ENCODE measurements at places on chromosomes 3 and 15.

DNA sequence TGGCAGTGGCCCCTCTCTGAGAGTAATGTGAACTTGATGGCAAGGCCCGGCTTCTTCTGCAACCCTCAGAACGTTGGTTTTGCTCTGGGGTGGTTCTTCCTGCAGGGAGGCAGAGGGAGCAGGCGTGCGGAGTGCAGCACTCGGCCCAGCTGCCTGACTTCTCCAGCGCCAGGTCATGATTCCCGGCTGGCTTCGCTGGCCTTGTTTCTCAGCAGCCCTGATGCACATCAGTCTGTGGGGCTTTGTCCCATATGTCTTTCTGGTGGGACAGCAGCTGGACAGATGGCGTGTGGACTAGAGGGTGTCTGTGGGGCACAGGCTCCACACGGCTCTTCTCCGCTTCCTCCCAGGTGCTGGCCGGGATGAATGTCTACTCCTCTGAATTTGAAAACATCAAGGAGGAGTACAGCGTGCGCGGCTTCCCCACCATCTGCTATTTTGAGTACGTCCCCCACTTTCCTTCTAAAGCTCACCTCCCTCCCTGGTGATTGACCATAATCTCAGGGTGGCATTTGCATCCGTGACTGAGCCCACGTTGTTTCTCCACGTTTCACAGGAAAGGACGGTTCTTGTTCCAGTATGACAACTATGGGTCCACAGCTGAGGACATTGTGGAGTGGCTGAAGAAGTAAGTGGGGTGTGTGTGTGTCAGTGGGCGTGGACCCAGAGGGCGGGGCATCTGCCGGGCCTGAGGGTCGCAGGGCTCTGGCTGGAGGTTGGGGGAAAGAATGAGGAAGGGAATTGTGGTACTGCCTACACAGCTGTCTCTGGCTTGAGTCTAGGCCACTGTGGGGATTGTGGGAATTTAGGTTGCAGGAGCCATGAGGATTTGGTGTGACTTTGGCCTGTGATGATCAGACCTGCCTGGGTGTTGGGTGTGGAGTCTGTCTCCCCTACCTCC lies 57.1 kb downstream of the PDIA5 start:
- no peak for DNase-seq

DNA sequence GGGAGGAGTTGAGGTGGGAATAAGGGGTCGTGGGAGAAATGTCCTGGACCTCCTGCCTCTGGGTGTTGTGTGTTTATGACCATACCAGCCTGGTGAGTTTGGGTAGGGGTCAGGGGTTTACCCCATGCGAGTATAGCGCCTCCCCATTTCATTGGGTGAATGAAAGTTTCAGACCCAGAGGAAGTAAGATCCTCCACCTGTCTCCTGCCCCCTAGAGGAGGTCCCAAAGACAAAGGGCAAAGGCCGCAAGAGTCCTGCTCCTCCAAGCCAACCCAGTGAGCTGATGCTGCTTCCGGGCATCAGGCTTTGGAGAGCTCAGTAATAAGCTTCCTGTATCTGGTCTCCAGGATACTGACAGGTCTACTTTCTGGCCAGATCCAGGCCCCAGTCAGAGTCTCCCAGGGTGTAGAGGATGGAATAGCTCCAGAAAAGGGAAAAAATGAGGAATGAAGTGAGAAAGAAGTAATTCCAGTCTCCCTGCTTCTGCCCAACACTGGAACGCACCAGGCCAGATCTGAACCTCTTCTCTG lies 6.4 kb upstream of the TBC1D21 start:
- no peak for DNase-seq

DNA sequence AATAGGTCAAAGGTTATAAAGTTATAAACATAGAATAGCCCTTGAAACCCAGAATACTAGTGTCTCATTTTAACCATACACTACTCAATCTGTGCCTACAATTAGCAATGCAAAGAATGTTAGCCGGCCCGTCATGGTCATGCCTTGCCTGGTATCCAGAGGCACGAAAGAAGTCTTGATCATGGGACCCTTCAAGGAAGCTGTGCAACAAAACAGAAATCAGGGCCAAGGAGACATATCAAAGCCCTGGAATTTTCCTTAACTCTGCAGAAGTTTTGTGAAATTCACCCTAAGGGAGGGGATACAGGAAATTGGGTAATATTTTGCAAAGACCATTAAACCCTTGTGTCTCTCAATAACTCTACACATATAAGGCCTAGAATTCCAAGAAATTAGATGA lies 482.4 kb downstream of the ROBO1 start:
- no peak for DNase-seq

DNA sequence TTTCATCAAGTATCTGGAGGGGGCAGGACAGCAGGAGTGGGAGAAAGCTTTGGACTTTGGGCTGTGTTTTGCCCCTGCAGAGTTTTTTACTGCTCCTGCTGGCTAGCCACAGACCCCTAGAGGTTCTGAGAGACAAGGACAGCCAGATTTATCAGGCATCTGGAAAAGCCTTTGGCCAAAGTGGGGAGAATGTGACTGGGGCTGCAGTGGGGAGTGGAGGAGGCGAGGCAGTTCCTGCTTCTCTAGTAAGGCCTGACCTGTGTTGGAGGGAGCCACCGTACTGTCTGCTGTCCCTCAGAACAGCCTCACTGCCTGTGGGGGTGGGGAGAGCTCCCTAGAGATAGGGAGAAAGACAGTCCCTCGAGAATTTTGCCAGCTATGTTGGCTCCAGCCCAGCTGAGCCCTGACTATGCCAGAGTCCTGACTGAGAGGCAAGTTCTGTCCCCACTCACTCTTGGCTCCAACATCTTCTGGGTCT lies 2.2 kb downstream of the ALPK3 start:
- DNase-seq = no peak

DNA sequence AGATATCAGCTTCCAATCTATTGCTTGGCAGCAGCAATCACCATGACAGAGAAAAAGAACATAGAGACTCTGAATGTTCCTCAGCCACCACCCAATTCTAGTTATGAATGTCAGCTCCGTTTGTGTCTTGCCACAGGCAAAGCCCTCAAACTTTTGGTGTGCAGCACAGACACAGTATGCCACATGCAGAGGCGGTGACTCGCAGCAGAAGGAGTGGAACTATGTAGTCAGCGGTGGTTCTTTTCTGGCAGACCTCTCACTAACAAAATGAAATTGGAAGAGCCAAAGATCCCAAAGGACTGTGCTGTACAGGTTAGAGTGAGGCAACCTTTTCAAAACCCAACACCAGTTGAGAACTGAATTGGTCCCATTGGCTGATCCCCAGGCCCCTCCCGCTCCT lies 220.9 kb downstream of the SLC9A9 start:
- no peak for DNase-seq

DNA sequence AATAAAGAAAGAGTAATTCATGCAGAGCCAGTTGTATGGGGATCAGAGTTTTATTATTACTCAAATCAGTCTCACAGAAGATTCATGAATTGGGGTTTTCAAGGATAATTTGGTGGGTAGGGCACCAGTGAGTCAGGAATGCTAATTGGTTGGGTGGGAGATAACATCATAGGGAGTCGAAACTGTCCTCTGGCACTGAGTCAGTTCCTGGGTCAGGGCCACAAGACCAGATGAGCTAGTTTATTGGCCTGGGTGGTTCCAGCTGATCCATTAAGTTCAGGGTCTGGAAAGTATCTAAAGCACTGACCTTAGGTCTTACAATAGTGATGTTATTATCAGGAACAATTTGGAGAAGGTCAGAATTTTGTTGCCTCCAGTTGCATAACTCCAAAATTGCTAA lies 998.6 kb upstream of the EPHA6 start:
- no peak for DNase-seq

GRCh38 chr3:158520433-158520832 lies 50.6 kb upstream of the MLF1 start:
- no peak for DNase-seq

GRCh38 chr15:82750831-82751180 lies 41.1 kb upstream of the AP3B2 start:
- DNase-seq = no peak

DNA sequence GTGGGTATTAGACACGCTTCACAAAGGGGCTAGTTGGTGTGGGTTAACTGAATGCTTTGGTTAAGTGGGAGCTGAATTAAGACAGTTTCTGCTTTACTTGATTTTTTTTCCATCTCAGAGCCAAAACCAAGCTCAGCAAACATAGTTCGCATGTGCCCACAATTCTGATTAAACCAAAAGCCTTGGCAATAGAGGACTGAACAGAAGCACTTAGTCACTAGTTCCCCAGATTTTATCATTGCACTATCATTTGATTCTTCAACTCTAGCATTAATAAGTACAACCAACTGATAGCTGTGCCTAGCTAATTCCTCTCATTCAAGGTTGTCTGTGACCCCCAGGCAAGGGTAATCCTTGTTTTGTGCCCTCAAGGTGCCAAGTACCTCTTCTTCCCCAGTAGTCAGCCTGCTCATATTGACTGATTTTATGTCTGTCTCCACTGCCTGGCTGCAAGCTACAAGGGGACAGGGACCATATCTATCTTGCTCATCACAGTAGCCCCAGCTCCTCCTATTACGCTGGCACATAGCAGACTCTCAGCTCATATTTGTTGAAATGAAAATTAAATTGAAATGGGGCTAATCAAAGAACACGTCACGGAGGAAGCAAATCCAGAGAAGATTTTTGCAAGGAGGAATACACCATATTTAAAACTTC lies 9.9 kb upstream of the ARHGEF3 start:
- DNase-seq = no peak

- no peak for DNase-seq
Observed at GRCh38 chr3:37862219-37862902, 681 bp downstream of the CTDSPL start.

DNA sequence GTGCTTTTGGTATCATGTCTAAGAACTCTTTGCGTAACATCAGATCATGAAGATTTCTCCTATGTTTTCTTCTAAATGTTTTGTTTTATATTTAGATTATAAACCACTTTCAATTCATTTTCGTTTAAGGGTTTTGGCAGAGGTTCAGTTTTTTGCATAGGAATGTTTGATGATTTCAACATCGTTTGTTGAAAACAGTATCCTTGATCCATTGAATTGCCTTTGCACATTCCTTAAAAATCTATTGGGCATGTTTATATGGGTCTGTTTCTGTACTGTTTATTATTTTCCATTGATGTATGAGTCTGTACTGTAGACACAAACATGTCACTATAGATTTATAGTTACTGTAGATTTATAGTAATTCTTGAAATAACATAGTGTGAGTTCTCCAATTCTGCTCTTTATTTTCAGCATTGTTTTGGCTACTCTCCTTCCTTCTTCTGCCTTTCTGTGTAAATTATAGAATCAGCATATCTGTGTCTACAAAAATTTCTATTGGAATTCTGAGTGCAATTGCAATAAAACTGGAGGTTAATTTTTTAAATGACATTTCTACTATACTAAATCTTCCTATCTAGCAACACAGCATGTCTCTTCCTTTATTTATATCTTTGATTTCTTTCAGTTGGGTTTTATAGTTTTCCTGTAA lies 374.0 kb downstream of the SV2B start:
- DNase-seq = no peak

DNA sequence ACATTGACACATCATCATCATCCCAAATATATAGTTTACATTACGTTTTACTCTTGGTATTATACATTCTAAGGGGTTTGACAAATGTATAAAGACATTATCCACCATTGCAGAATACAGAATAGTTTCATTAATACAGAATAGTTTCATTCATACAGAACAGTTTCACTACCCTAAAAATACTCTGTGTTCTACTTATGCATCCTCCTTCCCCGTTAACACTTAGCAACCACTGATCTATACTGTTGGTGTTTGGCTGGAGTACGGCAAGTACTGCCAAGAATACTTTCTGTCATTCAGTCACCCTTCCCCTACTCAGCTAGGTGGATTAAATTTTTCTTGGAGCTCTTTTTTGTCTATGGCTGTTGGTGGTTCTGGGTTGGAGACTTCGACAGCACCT lies 33.4 kb downstream of the LEKR1 start:
- DNase-seq = no peak

GRCh38 chr3:63877737-63878393 lies 14.2 kb downstream of the ATXN7 start:
- no peak for DNase-seq

DNA sequence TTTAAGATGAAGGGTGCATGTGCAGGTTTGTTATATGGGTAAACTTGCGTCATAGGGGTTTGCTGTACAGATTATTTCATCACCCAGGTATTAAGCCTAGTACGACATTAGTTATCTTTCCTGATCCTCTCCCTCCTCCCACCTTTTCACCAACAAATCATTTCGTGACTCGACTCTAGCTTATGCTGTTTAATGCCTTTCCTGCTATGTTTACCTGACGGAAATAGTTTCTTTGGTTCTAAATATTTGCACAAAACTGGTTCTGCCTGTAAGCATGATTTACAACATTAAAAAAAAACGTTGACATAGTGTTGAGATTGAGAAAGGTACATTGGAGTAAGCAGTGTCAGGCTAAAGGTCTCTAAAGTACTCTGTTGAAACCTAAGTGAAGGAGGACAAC lies 2.4 kb downstream of the GNL3 start:
- DNase-seq = no peak

GRCh38 chr3:150861851-150862250 lies 43.4 kb downstream of the MINDY4B start:
- DNase-seq = no peak

DNA sequence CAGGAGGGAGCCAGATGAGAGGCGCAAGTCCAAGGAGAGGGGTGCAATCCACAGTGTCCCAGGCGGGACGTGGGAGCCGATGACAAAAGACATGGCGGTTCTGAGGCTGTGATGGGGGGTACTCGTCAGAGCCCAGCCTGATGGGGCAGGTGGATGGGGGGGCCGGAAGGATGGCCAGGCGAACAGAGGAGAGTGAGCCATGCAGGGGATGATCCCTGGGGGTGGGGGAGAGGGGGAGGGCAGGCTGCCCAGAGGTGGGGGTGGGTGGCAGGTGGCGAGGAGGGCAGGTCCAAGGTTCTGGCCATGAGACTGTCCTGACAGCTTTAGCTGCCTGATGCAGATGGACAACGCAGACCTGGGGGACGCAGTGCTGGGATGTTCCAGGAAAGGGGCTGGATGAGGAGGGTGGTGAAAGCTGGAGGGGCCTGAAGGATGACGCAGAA lies 8.9 kb upstream of the CSPG4 start:
- no peak for DNase-seq

DNA sequence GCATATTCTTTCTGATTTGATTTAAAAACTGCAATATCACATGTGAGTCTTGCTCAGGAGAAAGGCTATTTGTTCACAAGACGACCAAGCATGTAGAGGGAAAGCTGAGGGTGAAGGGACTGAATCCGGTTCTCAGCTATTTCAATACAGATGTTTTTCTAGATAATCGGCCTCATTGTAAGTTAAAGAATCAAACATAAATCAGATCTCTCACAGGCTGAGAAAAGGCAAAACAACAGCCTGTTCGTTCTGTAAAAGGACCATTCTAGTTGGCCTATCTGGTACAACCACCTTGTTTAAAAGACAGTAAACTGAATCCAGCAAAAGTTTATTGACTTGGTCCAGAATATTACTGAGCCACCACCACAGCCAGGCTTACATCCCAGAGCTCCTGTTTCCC lies 1045.7 kb upstream of the CFAP20DC start:
- no peak for DNase-seq

Measured in CD4-positive, alpha-beta T cell treated with Interleukin-1 beta for 1 hour (primary cell).